ENCODE measurements at places on chromosomes 12 and 14.
A peak's percentile ranks its signal among the peaks of the same experiment; 100 is the strongest.

GRCh38 chr12:101732318-101732717, 6.9 kb downstream of the SYCP3 start:
- no peak for DNase-seq

DNA sequence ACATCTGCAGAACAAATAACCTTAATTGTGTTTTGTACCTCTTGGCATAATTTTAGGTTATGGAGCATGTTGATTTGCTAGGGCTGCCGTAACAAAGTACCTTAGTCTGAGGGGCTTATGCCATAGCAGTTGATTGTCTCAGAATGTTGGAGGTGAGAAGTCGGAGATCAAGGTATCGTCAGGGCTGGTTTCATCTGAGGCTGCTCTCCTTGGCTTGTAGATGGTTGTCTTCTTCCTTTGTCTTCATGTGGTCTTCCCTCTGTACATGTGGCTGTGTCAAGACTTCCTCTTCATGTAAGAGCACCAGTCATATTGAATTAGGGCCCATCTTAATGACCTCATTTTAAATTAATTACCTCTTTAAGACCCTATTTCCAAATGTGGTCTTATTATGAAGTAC, 64.4 kb upstream of the PTHLH start:
- no peak for DNase-seq

GRCh38 chr12:6167327-6168280, 32.6 kb upstream of the CD9 start:
- DNase-seq: peak; percentile 93

DNA sequence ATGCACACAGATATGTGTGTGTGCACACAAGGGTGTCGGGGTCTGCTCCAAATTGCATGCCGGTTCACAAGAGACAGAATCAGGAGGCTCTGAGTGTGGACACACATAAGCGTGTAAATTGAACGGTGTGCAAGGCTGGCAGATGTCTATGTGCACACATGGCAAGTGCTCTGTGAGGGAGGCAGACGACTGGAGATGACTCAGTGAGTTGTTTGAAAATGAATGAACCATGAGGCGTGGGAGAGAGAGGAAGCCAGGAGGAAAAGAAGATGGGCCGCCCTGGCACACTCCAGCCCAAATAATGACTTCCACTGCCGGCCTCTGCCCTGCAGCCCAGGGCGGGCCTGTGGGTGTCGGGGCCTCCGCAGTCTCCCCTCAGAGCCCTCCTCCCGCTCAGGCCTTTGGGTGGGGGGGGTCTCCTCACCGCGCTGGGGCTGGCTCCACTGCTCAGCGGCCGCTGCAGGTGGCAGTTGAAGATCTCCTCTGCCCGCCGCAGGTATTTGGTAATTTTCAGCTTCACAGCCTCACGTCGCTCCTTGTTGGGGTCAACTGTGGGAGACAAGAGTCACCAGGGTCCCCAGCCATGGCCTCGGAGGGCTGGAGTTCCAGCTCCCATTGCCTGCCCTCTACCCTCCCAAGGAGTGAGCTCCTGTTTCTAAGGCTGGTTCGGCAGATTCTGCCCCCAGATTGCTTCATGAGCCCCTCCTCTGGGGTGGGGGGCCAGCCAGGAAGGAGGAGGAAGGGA, 3.5 kb downstream of the RPS6KL1 start:
- no peak for DNase-seq

GRCh38 chr12:24881724-24882371, 67.1 kb downstream of the BCAT1 start:
- DNase-seq: no peak

DNA sequence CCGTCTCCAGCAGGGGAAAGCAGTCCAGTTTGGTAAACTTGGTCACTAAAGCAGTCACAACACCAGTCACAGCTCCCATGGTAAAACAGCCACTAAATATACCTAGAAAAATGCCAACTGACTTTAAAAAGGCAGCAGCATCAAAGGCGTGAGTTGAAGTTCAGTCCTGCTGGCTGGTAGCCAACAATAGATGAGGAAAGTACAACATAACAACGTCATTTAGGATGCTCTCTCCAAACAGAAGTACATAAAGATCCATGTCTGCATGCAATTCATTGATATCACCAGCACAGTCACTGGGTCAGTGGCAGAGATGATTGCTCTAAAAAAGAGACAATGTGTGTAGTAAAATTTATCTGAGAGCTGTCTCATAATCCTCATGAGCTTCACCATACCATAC, 59.3 kb upstream of the TMPO start:
- no peak for DNase-seq

DNA sequence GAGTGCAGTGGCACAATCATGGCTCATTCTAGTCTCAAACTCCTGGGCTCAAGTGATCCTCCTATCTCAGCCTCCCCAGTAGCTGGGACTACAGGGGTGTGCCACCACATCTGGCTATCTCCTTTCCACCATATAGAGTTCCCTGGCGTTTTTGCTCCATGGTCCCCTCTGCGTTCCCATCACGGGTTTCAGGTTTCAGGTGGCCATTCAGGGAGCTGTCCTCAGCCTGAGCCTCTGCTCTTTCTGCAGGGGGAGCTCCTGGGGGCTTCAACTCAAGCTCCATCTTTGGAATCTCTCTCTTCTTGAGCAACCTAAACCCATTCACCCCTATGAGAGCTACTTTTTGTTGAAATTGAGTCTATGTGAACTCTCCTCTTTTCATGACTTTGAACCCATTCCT, 11.6 kb downstream of the SMIM41 start:
- no peak for DNase-seq

DNA sequence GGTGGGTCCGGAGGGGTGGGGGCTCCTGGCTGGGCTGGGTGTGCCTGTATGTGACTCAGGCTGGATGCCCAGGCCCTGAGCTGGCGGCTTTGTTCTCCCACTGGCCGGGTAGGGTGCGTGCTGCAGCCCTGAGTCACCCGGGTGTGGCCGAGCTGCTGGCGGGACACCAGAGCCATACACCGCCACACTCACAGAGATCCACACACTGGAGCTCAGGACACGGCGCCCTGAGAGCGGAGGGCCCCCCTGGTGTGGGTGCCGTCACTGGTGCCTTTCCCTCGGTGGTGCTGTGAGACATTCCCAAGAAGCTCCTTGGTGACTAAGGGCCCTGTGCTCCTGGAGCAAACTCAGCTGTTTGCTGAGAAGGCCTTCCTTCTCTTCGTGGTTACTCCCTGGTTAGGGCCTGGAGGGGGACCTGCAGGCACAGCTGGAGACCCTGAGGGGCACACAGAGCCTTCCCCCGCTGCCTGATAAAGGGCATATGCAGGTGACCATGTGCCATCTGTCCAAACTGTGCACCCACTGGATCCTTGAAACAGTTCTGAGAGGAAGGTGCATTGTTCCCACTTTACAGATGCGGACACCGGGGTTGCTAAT, 44.3 kb downstream of the KRT80 start:
- no peak for DNase-seq

DNA sequence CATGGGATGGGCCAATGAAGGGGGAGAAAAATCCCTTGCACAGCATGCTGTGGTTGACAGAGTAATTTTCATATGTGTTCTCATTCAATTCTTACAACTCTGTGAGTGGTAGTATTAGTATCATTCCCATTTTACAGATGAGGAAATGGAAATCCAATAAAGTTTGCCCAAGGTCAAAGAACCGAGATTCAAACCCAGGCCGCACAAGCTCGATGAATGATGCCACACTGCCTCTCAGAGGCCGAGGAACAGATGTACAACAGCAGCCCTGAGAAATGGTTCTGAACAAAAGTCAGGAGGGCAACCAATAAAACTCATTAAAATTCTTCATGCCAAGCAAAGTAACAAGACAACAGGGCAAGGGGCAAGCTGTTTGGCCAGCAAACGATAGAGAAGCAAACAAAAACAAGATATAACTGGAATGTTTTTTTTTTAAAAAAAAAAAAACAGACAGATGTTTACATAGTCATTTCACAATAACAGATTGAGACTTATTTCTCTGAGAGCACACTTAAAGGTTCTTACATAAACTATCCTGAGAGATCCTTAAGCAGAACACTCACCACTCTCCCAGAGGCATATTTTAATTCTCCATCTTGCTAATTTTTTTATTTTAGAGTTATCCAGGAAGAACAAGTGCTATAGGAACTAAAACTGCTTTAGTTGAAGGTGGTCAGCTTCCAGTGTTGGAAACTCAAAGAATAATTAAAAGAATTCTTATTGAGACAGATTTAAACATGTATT, 85.8 kb downstream of the EXOC5 start:
- no peak for DNase-seq

DNA sequence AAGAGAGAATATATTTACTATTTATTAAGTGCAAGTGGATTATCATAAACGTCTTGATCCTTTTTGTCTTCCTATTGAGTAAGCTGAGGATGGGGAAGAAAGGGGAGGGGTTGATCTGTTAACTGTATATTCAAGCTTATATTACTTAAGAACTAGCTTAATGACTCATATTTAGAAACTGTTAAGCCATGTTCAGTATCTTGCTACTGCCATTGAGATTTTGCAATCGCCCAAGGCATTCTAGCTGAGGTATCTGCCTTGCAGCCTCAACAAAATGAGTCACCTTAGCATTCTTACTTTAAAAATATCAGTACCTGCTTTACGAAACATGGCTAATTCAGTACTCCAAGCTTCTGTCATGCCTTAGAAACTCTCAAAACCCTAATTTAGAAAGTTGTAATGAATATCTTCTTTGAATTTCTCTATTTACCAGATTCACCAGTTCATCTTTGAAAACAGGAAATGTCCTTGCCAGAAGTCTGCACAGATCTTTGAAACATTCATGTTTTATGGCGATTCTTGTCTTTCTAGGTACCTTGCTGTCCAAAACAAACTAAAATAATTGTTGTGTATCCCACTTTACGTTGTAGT, 76.1 kb downstream of the ALG10B start:
- no peak for DNase-seq
